ENCODE measurements at places on chromosomes 7 and 10.
A peak's percentile ranks its signal among the peaks of the same experiment; 100 is the strongest.

- H3K36me3 ChIP-seq, result no peaks in the 10 kb centered on the region
- H3K4me1 ChIP-seq, result no peaks in the 10 kb centered on the region
- H3K4me3 ChIP-seq, result no peak overlapping the region
- no peak overlapping the region for H3K27ac ChIP-seq
- no peak for DNase-seq
Measured at GRCh38 chr7:30562498-30562897, 32.2 kb upstream of the GARS1 start.

GRCh38 chr7:158025686-158026600, 561.7 kb downstream of the PTPRN2 start:
- H3K4me1 ChIP-seq, result no peaks in the 10 kb centered on the region
- no peaks in the 10 kb centered on the region for H3K36me3 ChIP-seq
- no peak overlapping the region for H3K27ac ChIP-seq
- no peak for DNase-seq
- H3K27me3 ChIP-seq, result no peaks in the 10 kb centered on the region
- H3K4me3 ChIP-seq, result no peak overlapping the region

GRCh38 chr7:113796557-113796956, 122.3 kb downstream of the PPP1R3A start:
- no peaks in the 10 kb centered on the region for H3K27me3 ChIP-seq
- no peaks in the 10 kb centered on the region for H3K36me3 ChIP-seq
- H3K4me1 ChIP-seq, result no peaks in the 10 kb centered on the region
- no peak for DNase-seq
- no peak overlapping the region for H3K27ac ChIP-seq

GRCh38 chr10:93062514-93063143, 2.0 kb downstream of the CYP26C1 start:
- peak; percentile 75 for DNase-seq
- H3K27me3 ChIP-seq, result peaks cover 61% of the 10 kb centered on the region
- H3K27ac ChIP-seq, result no peak overlapping the region
- H3K4me3 ChIP-seq, result peak overlapping the region; percentile 82

DNA sequence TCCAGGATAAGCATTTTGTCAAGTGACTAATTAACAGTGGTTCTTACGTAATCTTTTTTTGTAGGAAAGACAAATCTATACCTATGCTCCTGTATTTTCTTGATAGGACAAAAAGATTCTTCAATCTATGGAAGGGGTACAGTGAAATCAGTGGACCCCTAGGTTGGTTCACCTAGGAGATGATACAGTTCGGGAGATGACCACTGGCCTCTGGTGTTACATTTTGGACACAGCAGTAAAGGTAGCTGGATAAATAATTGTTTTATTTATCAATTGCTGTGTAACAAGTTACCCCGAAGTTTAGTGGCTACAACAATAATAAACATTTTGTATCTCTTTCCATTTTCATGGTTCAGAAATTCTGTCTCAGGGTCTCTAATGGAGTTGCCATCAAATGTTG, 288.2 kb upstream of the MAGI2 start:
- H3K27me3 ChIP-seq, result no peaks in the 10 kb centered on the region
- no peak for DNase-seq
- H3K4me3 ChIP-seq, result no peak overlapping the region
- no peak overlapping the region for H3K27ac ChIP-seq
- H3K4me1 ChIP-seq, result no peaks in the 10 kb centered on the region

DNA sequence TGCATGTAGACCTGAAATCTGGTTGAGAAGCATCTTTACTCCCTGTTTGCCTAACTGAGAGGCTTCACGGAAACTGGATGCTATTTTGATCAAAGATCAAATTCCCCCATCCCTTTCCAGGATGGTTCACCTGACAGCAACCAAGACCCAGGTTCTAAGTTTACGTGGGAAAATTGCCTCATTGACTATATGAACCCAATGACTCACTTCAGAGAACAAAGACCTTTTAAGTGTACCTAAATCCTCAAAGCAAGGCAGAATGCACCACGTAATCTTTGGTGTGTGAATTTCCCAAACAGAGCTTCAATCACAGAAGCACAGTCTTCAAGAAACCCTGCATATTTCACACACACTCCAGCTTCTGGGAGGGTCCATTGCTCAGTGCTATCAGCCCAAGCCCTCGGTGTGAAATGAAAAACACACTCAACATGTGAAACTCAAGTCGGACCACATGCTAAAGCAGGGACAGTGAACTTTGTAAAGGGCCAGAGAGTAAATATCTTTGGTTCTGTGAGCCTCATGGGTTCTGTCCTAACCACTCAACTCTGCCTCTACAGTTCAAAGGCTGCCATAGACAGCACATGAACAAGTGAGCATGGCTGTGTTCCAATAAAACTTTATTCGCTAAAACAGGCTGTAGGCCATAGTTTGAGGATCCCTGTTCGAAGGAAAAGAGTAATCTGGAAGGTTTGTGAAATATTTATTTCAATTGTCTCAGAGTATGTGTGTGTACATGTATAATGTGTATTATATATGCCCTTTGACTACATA, 275.6 kb upstream of the FOXK1 start:
- peaks cover 3% of the 10 kb centered on the region for H3K36me3 ChIP-seq
- H3K4me1 ChIP-seq, result no peaks in the 10 kb centered on the region
- H3K27me3 ChIP-seq, result peaks cover 14% of the 10 kb centered on the region
- no peak for DNase-seq

DNA sequence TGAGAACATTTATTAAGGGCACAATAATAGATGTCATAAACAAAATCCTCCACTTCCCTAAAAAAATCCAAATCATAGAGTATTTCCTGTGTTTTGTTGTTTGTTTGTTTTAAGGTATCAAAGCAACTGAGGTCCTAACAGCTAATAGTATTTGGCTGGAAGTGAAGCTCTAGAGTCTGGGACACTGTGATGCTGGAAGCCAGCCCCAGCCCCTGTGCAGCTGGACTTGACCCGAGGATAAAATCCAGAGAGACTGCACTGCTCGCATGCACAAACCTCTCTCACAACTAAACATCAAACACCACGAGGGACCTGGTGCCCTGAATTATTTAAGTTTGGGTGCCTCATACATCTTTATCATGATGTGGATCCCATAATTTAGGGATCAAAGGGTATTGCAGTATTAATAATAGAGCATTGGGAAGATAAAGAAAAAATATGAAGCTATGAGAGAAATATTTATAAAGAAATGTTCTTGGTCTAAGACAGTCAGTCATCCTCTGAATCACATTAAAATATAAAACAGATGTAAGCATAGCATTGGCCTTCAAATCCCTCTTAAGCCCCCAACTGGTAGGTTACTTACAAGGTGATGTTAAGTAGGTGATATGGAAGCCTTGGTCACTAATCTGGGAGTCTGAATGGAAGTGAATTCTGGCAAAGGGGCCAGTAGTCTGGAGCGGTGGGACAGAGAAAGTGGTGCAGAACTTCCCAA, 44.4 kb downstream of the CUBN start:
- H3K27ac ChIP-seq, result no peak overlapping the region
- H3K4me1 ChIP-seq, result peaks cover 1% of the 10 kb centered on the region
- H3K4me3 ChIP-seq, result no peak overlapping the region
- no peaks in the 10 kb centered on the region for H3K36me3 ChIP-seq
- no peak for DNase-seq

DNA sequence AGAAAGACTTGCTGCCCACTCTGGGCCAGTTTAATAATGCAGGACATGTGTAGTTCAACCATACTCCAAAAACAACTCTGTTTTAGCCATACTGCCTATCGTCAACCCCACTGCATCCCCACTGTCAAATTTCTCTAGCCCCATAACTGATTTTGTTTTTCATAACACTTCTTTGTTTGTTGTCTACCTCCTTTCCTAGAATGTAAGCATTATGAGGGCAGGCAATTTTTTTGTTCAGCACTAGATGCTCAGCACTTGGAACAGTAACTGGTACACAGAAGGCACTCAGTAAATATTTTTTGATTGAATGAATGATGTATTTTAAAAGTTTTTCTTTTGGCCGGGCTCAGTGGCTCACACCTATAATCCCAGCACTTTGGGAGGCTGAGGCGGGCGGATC, 183.8 kb upstream of the MKLN1 start:
- DNase-seq, result no peak
- no peaks in the 10 kb centered on the region for H3K36me3 ChIP-seq
- H3K27ac ChIP-seq, result no peak overlapping the region
- no peak overlapping the region for H3K4me3 ChIP-seq
- H3K4me1 ChIP-seq, result no peaks in the 10 kb centered on the region

DNA sequence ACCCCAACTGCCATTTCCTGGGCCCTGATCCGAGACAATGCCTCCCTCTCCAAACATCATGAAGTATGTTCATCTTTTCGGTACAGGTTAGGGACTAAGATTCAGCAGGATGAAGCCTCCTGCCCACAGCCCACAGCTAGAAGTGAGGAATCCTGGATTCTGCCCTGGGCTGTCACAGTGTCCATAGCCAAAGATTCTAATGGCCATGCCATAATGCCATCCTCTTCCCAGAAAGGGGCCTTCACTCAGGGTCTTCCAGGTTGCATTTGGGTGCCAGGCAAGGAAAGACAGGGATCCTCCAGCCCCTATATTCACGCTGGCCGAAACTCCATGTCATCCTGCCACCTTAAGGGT, 15.7 kb upstream of the ZMIZ1 start:
- no peak overlapping the region for H3K27ac ChIP-seq
- H3K4me1 ChIP-seq, result peaks cover 27% of the 10 kb centered on the region
- no peak for DNase-seq
- no peaks in the 10 kb centered on the region for H3K27me3 ChIP-seq
- no peaks in the 10 kb centered on the region for H3K36me3 ChIP-seq

- peaks cover 30% of the 10 kb centered on the region for H3K27me3 ChIP-seq
- H3K4me1 ChIP-seq, result no peaks in the 10 kb centered on the region
- H3K4me3 ChIP-seq, result no peak overlapping the region
- no peak overlapping the region for H3K27ac ChIP-seq
- peaks cover 1% of the 10 kb centered on the region for H3K36me3 ChIP-seq
- DNase-seq, result no peak
Measured at GRCh38 chr10:77565590-77566023, 72.0 kb downstream of the KCNMA1 start.

GRCh38 chr7:135181261-135181928, 10.9 kb upstream of the CYREN start:
- no peaks in the 10 kb centered on the region for H3K27me3 ChIP-seq
- H3K4me3 ChIP-seq, result no peak overlapping the region
- H3K36me3 ChIP-seq, result peaks cover 49% of the 10 kb centered on the region
- no peak overlapping the region for H3K27ac ChIP-seq
- no peak for DNase-seq
- peaks cover 6% of the 10 kb centered on the region for H3K4me1 ChIP-seq

- no peaks in the 10 kb centered on the region for H3K27me3 ChIP-seq
- peak; percentile 93 for DNase-seq
- H3K27ac ChIP-seq, result peak within 1 kb of the TSS; percentile 92
- H3K4me1 ChIP-seq, result peaks cover 83% of the 10 kb centered on the region
Measured at GRCh38 chr7:48089046-48090003, at the start of gene UPP1. Gene UPP1 (plus strand): TSS chr7:48089265. CDS start chr7:48094784, 5,519 bp downstream.

DNA sequence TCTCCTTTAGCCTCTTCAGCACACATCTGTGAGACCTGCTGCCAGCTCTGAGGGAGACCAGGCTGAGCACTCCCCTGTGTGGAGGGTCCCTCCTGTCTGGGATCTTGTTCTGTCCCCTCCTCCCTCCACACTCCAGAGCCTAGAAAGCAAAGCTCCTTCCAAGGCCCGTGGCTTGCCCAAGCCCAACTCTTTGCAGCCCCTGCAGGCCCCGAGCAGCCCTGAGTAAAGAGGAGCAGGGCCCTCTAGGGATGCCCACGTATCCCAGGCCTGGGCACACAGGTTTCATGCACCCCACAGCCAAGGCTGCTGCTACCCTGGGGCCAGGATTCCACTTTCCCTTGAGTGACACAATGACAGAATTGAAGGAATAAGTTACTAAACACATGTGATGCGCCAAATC, 24.0 kb downstream of the COBL start:
- no peaks in the 10 kb centered on the region for H3K4me1 ChIP-seq
- no peaks in the 10 kb centered on the region for H3K36me3 ChIP-seq
- H3K27me3 ChIP-seq, result peaks cover 6% of the 10 kb centered on the region

- H3K27me3 ChIP-seq, result peaks cover 11% of the 10 kb centered on the region
- DNase-seq, result peak; percentile 57
- H3K36me3 ChIP-seq, result no peaks in the 10 kb centered on the region
Measured at GRCh38 chr7:39453743-39454355, 112.4 kb upstream of the YAE1 start.

GRCh38 chr10:132368881-132369635, 27.9 kb upstream of the PWWP2B start:
- peaks cover 2% of the 10 kb centered on the region for H3K36me3 ChIP-seq
- H3K4me1 ChIP-seq, result peaks cover 9% of the 10 kb centered on the region

DNA sequence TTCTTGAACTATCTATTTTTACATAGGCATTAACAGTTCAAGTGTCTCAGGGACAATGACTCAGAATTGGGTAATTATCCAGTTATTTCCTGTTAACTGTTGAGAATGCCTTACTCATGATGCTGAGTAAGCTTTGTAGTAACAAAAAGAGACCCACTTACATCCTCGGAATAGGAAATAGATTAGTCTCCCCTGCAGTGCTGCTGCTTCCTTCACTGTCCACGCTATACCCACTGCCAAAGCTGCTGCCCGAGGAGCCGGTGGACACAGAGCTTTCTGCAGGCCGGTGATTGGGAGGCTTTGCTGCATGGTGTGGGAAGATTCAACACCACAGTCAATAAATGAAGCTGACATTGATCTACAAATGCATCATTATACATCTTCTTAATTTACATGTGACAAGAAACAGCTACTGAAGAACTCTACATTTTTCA, 357.1 kb downstream of the PCLO start:
- no peak for DNase-seq
- no peak overlapping the region for H3K27ac ChIP-seq
- no peaks in the 10 kb centered on the region for H3K4me1 ChIP-seq
- H3K27me3 ChIP-seq, result no peaks in the 10 kb centered on the region

DNA sequence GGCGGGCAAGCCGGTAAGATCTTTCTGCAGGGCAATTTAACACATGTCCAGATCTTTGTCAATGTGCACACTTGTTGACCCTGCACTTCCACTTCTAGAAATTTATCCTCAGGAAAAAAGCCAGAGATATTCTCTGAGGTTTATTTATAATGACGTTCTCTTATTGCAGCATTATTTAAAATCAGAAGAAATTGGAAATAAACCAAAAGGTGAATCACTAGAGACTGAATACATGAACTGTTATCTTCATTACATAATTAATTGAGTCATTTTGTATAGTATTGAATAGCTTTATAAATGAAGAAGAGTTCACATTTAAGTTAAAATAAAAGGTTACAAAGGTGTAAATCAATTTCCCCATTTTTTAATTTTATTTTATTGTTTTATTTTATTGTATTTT, 16.3 kb upstream of the SAR1A start:
- peaks cover 8% of the 10 kb centered on the region for H3K27me3 ChIP-seq
- H3K36me3 ChIP-seq, result no peaks in the 10 kb centered on the region
- no peak overlapping the region for H3K27ac ChIP-seq
- DNase-seq, result no peak
- no peak overlapping the region for H3K4me3 ChIP-seq
